ENCODE measurements at places on chromosomes 7 and 10. TPM values are rescaled to one million over a fixed set of nuclear protein-coding genes. Genes with fewer than 3 reads are reported as not detected.

GRCh38 chr7:158267742-158268435, 319.7 kb downstream of the PTPRN2 start:
- no peak for DNase-seq

GRCh38 chr10:125811251-125811650, 11.8 kb downstream of the UROS start:
- no peak for DNase-seq

- DNase-seq, result no peak
Measured at GRCh38 chr10:12180221-12180974, 15.3 kb downstream of the NUDT5 start.

The HBP1 gene
- 28.7 TPM for total RNA-seq

DNA sequence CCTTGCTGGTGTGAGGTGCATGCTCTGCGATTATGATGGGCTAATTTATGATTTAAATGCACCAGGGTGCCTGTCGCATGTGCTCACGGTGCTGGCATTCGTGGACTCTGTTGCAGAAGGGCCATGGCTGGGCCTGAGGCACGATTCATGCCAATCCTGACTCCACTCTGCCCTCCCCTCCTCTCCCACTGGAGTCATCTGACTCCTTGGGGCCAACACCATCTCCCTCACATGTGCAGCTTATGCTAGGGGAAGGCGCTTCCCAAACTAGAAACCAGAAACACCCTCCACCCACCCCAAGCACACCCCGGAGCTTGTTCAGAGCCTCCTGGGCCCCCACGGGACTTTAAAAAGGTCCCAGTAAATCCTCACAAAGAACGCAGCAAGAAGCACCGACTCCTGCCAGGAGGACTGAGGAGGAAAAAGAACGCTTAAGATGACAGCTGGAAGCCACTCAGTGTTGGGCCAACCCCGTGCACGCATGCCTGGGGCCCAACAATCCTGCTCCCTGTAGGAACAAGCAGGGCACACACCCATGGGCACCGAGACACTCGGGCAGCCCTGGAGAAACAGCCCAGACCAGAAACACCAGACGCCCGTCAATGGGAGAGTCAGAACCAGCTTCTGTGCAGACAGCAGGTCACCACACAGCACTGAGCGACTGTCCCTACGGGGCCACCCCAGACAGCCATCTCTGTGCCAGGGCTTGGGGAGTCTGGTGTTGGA, 14.1 kb downstream of the BRI3 start:
- no peak for DNase-seq

- no peak for DNase-seq
Measured at GRCh38 chr10:131971591-131971990, 10.1 kb downstream of the BNIP3 start.

Data from left colon (tissue), 2 donors.